Thyroid gland (tissue), 4 donors: ENCODE measurements at places on chromosomes 4 and X. TPM values are rescaled to one million over a fixed set of nuclear protein-coding genes. Genes with fewer than 3 reads are reported as not detected.

GRCh38 chr4:4890574-4891255 lies 31.2 kb downstream of the MSX1 start:
- H3K27me3 ChIP-seq, result no peaks in the 10 kb centered on the region
- H3K4me3 ChIP-seq, result no peak overlapping the region
- H3K27ac ChIP-seq, result no peak overlapping the region
- no peak for DNase-seq
- no peaks in the 10 kb centered on the region for H3K4me1 ChIP-seq

DNA sequence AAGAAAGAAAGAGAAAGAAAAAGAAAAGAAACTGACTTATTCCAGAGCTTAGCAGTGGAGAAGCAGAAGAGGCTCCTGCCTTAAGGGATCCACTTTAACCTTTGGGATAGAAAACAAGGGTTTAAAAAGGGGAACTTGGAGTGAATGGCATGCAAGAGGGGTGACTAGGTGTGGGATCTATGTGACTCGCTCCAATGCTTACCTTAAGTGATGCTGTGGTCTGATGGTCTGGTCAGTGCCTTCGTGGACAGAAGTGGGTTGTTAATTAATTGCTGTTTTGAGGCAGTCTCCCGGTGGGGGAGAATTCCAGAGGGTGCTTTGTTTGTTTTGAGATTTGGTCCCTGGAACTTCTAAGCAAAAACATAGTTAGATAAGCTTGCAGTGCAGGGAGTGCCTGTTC lies 21.1 kb upstream of the RHOXF1 start:
- DNase-seq, result no peak
- no peaks in the 10 kb centered on the region for H3K27me3 ChIP-seq
- no peaks in the 10 kb centered on the region for H3K4me1 ChIP-seq
- no peak overlapping the region for H3K27ac ChIP-seq
- H3K36me3 ChIP-seq, result no peaks in the 10 kb centered on the region

DNA sequence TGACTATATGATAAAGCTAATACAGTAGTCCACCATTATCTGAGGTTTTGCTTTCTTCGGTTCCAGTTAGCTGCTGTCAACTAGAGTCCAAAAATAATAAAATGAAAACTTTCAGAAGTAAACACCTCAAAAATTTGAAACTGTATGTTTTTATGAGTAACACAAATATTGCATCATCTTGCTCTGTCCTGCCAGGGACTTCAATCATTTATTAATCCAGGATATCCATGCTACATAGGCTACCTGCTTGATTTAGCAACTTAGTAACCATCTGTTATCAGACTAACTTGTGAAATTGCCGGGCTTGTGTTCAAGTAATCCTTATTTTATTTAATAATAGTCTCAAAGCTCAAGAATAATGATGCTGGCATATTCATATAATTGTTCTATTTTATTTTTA lies 1537.8 kb upstream of the PABPC4L start:
- H3K27ac ChIP-seq, result no peak overlapping the region
- H3K4me1 ChIP-seq, result no peaks in the 10 kb centered on the region
- no peaks in the 10 kb centered on the region for H3K36me3 ChIP-seq

DNA sequence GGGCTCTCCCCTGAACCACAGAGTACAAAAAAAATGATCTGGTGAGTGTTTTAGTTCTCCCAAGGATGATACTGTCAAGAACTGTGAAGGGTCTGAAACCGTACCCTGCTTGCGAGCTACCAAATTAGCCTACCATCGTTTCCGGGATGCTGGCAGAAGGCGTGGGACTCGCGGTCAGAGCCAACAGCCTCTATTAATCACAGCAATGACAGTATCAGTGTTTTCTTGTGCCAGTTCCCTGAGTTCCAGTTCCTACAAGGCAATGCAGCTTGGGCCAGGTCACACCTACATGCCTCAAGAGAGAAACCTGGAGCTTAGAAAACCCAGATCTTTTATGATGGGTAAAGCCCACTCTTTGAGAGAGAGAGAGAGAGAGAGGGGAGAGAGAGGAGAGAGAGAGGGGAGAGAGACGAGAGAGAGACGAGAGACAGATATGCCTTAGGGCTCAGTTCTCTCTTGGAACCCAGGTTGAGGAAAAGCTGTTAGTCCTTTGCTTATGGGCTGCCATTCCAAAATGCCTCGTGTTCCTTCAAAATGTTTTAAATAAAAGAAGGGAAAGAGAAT lies 327.8 kb downstream of the ARHGAP10 start:
- no peak overlapping the region for H3K4me3 ChIP-seq
- DNase-seq, result no peak
- H3K36me3 ChIP-seq, result no peaks in the 10 kb centered on the region
- H3K4me1 ChIP-seq, result no peaks in the 10 kb centered on the region

GRCh38 chr4:145939441-145939750 lies 773 bp upstream of the ZNF827 start:
- no peak overlapping the region for H3K4me3 ChIP-seq
- H3K36me3 ChIP-seq, result no peaks in the 10 kb centered on the region
- H3K4me1 ChIP-seq, result peaks cover 7% of the 10 kb centered on the region
- no peak for DNase-seq
- H3K27me3 ChIP-seq, result no peaks in the 10 kb centered on the region

TECRL gene
- not detected for total RNA-seq
